ENCODE measurements at places on chromosomes 4 and X.

GRCh38 chrX:143095321-143095720, 69.6 kb downstream of the SPANXN4 start:
- DNase-seq: no peak

- no peak for DNase-seq
These were observed 30.3 kb upstream of the BRS3 start for GRCh38 chrX:136457303-136457917.

DNA sequence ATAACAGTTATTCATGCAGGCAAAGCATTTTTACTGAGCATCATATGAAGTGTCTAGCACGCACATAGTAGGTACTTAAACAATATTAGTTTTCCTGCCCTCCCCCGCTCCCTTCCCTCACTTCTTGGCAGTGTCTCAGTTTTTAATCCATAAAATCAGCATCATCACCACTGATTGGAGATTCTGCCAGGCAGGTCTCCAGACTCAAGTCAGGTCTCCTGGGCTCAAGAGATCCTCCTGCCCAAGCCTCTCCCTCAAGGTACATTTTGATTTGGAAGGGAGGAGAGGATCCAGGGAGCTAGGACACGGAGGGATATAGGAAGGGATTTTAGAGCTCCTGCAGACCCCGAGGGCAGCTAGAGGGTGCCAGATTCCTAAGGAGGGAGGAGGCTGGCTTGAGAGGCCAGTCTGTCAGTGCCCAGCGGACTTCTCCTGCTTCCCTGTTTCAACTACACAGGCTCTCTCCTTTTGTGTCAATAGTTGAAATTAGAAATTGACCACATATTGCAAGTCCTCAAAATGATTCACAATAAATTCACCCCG, 4.4 kb upstream of the FAT1 start:
- no peak for DNase-seq

GRCh38 chr4:70522626-70523025, 4.3 kb downstream of the AMTN start:
- DNase-seq: no peak

DNA sequence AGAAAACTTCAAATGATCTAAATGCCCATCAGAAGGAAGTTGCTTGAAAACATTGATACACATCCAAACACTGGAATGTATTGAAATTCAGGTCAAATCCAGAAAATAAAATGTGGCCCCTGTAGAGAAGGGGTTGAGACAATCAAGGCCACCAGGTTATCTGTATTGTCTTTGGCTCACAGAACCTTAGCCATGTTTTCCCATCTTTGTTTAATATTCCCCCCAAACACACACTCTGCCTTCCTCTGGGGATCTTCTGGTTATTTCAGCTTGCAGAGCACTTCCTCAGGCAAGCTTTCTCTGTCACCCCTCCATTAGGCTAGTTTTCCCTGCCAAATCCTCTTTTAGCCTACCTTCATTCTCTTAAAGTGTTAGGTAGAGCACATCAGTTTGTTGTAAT, 30.5 kb downstream of the PAGE2 start:
- DNase-seq: no peak

GRCh38 chr4:55546506-55546755, 278 bp downstream of the CLOCK start:
- DNase-seq: no peak

- no peak for DNase-seq
These were observed 31.8 kb upstream of the CYP4V2 start for GRCh38 chr4:186159613-186160012.

DNA sequence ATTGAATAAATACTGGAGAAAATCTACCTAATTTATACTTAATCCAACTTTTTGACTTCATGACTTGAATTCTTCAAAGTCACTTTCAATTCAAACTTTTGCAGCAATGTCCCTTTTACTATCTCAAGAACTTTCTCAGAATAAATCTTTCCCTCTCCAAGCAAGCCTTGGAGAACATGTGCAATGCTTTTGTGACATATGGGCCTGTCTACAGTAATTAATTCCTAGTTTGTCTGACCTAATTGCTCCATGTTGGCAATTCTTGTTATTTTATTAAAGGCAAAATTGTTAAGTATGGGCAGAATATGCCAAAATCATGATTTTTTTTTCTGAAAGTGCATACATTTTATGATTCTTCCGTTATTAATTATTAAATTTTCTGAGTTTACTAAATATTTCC, 1115.3 kb downstream of the PDHA2 start:
- DNase-seq: no peak

DNA sequence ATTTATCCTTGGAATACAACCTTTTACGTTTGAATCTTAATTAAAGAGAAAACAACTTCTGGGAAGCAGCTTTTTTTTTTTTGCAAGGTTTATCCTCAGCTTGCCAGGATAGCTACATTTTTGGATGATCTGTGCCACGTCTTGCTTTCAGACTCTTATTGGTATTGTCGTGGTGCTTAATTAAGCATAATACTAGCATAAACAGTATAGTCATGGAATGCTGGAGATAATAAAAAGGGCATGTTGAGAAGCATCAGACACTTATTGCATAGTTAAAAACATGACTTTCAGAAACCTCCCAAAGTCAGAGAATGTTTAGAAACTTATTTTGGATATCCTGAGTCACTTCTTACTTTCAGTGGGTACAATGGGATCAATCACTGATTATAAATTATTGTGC, 77.0 kb downstream of the PALLD start:
- DNase-seq: no peak

DNA sequence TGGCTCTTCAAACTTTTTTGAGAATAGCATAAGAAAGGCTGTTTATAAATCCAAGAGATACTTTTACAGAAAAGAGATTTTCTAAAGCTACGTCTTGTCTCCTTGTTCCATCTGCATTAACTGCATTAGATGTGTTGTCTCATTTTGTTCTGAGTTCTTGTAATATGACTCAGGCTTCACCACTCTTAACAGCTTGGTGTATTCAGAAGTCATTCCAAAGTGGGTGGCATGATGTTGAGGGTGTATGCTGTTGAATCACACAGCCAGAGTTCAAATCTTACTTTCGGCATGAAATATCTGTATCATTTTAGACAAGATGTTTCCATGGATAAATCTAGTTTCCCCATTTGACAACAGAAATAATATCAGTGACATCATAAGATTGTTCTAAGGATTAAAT, 30.1 kb downstream of the SYTL5 start:
- DNase-seq: no peak

- no peak for DNase-seq
These were observed 509.9 kb downstream of the SPOCK3 start for GRCh38 chr4:166724369-166724768.

DNA sequence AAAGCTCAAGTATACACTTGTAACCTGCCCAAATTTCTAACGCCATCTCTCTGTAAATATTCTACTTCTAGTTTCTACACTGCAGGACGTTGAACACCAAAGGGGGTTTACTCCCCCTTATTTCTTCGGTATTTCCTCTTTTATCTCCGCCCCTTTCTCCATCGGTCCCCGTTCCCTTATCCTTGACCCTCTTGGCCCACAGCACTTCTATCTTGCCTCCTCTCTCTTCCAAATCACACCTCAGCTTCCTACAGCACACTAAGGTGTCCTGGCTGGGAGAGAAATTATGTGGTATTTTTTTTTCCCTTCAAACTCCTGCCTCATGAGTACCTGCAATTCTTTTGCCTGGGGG, 715 bp downstream of the ZMAT1 start:
- no peak for DNase-seq

DNA sequence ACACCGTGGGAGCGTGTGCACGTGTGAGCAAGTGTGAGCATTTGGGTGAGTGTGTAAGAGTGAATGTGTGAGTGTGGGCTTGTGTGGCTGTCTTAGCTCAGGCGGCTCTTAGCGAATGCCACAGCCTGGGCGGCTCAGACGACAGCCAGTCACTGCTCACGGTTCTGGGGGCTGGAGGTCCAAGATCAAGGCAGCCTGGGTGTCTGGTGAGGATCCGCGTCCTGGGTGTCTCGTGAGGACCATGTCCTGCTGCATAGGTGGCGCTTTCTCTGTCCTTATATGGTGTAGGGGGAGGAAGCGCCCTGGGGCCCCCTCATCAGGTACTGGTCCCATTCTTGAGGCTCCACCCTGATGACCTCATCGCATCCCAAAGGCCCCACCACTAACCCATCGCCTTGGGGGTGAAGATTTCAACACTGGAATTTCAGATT, 4.5 kb downstream of the DOK7 start:
- no peak for DNase-seq

DNA sequence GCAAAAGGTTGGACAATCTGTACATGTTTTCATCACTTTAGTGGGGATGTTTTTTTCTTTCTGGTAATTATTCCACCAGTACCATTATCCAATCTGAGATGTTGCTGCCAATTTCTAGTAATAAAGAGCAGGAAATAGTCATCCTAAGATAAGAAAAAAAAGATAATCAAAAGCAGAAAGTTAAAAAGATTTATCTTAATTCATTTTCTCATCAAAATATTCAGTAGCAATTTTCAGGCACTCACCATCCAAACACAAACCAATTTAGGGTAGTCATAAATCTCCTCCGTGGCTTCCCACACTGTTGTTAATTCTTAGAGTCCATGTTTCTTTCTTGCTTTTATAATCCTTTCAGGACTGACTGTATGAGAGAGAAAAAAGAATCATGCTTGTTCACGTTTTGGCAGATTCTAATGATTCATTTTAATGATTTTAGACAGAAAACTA, 263.7 kb upstream of the UGT8 start:
- DNase-seq: no peak

GRCh38 chr4:144557404-144557803, 88.6 kb upstream of the HHIP start:
- DNase-seq: no peak

DNA sequence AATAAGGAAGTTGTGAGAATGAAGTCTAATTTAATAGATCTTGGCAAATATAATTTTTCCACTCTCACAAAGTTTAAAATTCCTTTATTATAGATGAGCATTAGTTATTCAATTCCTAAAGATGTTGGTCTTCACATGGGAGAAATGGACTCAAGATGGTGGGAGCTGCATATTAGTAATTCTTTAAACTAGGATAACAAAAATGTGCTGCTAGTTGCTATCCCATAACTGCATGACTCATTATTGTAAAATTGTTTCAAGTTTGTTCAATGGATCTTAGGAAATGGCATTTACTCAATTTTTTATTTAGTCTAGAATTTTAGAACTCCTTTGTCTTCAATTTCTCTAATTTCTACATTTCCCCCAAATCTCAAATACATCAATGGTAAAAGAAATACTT, 155.8 kb downstream of the ATP10D start:
- no peak for DNase-seq

DNA sequence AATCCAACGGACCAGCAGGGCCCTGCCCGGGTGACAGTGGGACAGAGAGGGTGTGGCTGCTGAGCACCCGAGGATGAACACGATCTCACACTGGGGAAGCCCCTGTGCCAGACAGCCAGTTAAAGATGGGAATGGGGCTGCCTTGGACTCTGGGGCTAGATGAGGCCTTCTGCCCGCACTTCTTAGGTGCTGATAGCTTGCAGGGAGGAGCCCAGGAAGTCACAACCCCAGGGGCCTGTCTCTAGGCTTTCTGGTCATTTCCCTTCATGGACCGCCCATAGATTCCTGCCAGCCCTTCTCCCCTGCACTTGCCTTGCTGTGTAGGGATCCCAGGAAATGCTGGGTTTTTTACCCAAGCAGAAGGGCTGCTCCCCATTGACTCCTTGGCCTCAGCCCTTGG, 6.2 kb downstream of the ZNF275 start:
- DNase-seq: no peak

DNA sequence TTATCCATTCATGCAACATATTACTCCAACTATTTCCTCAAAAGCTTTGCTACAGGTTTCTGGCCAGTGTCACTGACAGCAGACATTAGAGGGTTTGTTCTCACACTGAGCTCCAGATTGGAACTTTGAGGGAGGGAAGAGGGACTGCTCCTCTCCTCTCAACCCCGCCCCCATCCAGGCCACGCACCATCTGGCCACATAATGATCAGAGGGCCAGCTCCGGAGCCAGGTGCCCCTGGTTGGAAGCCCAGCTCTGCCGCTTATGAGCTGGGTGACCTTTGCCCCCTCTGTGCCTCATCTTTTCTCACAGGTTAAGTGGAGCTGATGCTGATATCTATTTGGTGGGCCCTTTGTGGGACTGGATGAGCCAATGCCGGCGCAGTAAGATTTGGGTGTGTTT, 55.8 kb downstream of the C4orf50 start:
- no peak for DNase-seq

GRCh38 chrX:118182025-118182424, 65.4 kb upstream of the KLHL13 start:
- no peak for DNase-seq

DNA sequence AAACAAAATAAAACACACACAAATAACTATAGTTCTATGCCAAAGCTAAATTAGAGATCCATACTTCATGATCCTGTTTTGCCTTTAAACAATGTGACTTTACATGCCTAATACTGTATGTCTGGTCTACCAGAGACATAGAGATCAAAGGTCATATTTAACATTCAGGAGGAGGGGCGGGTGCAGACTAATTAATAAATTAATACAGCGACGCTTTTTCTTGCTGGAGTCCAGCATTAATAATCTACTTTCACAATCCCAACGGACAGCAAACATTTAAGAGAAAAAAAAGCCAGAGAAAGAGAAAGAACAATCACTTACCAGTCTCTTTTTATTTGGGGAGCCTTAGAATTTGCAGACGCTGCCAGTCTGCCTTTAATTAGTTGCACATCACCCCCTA, 509 bp downstream of the CXXC4 start:
- DNase-seq: no peak

DNA sequence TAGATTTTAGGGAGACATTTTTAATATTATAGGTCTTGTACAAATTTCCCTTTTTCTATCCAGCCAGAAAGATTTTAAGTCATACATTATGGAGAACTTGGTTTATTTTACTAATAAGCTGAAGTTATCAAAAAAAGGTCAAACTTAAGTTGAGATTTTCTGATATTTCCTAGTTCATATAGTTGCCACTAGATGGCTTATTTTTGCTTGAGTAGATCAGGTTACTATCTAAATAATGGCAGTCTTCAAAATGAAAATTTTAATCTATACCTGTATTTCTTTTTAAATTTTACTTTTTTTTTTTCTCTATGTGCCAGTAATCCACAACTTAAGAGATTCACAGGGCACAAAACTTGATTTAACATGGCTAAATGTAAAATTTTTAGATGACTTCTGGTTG, 52.3 kb downstream of the USP9X start:
- no peak for DNase-seq

GRCh38 chr4:134243742-134244713, 42.4 kb upstream of the PABPC4L start:
- DNase-seq: peak; percentile 74
